Pancreas (tissue), 10 donors: ENCODE measurements at places on chromosomes 6 and 20.

DNA sequence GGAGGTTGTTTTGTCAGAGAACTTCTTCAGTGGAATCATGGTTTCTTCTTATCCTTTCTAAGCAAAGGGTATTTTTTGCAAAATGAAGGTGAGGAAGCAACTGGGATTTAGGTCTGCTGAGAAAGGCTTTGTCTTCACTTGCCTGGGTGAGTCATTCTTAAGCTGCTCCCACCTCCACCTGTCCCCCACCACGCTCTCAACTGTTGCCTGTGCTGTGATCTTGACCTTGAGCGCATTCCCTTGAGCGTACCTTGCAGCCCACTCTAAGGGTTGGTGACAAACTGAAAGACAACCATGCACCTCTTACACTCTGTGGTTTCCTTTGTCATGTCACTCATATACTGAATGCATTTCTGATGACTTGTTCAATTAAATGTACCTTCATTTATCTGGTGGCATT lies 641.1 kb downstream of the RNF144B start:
- no peak for DNase-seq

DNA sequence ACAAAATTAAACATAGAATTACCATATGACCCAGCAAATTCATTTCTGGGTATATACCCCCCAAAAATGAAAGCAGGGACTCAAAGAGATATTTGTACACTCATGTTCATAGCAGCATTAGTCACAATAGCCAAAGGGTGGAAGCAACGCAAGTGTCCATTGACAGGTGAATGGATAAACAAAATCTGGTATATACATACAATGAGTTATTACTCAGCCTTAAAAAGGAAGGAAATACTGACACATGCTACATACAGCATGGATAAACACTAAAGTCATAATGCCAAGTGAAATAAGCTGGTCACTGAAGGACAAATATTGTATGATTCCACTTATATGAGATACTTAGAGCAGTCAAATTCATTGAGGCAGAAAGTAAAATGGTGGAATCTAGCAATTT lies 5.3 kb upstream of the STX11 start:
- no peak for DNase-seq

GRCh38 chr6:35084041-35084491 lies 57.1 kb downstream of the TCP11 start:
- DNase-seq: no peak

DNA sequence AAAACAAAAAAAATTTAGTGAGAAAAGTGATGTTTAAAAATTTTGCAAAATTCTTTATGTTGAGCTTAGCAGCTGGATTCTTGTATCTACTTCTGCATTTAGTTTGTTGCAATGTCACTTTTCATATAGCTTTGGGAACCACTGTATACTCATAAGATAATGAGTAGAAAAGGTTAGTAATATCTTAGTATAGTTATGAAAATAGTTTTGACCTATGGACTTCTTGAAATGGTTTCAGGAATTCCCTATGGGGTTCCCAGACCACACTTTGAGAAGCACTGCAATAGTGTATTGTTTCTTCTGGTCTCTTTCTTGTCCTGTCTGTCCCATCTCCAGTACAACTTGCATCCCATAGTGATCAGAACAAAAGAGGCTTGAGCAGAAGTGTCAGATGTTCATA lies 29.4 kb downstream of the PPP1R16B start:
- no peak for DNase-seq

DNA sequence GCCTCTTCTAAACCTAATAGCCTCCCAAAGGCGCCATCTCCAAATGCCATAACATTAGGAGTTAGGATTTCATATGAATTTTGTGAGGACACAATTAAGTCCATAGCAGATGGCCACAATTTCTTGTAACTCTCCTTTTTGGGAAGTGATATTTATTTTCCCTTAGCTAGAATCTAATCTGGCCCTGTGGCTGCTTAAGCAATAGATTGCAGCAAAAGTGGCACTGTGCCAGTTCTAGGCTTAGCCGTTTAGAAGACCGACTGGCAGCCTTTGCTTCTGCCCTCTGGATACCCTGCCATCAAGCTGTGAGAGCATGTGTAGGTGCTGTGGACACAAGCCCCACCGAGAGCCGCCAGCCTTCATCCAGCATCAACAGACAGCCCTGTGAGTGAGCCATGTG lies 15.9 kb upstream of the ADGB start:
- no peak for DNase-seq

GRCh38 chr6:35808688-35809087 lies 3.5 kb downstream of the LHFPL5 start:
- DNase-seq: no peak

- DNase-seq: no peak
Observed at GRCh38 chr6:150546457-150546856, 53.2 kb upstream of the PLEKHG1 start.
